CD4-positive, CD25-positive, alpha-beta regulatory T cell (primary cell): ENCODE measurements at places on chromosomes 7 and 10.
A peak's percentile ranks its signal among the peaks of the same experiment; 100 is the strongest.

DNA sequence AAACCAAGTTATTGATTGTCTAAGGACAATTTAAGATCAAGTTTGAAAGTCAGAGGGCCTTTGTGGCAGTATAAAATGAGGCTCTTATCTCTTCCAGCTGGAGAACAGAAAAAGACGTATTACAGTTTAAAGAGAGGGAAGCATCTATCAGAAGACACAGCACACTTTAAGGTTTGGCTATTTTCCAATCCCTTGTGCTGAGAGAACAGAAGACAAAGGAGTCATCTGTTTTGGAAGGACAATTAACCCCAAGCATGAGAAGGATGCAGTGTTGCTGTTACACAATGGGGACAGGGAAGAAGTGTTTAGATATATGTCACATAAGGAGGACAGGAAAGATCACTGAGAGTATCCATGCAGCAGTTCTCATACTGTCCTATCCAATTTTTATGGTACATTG is 1224.2 kb upstream of the SORCS1 start:
- DNase-seq = no peak

DNA sequence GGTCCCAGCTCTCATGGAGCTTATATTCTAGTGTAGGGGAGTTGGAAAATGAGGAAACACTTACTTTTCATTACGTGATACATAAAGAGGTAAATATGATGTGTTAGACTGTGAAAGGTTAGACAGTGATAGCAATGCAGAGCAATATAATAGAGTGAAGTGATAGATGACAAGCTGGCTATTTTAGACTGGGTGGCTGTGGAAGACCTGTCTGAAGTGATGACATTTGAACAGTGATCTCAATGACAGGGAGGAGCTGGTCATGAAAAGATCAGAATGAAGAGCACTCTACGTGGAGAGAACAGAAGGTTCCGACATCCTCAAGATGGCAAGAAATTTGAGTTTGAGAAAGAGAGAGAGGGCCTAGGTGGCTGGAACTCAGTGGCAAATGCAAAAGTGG is 118.9 kb upstream of the MKLN1 start:
- DNase-seq = no peak

- DNase-seq = no peak
Measured at GRCh38 chr10:113053091-113053490, 103.0 kb downstream of the TCF7L2 start.

- DNase-seq = no peak
Measured at GRCh38 chr7:99129001-99129400, 14.9 kb downstream of the SMURF1 start.

GRCh38 chr7:12475362-12476063 is 71.8 kb upstream of the VWDE start:
- no peak for DNase-seq

GRCh38 chr10:30510932-30511700 is 77.1 kb downstream of the MAP3K8 start:
- no peak for DNase-seq

DNA sequence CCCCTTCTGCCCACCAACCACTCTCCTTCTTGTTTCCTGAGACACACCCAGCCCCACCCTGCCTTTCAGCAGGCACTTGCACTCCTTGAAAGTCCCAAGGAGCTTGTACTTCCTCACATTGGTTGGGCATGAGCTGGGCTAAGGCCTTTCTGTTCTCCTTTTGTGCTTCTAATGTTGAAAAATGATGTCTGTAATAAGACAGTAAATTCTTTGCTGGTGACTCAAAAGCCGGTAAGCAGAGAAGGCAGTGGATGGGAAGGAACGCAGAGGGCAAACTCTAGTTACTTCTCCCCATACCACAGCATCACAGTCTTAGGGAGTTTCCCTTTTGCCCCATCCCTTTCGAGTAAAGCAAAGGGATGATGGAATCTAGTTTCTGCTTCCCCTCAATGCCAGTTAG is 185.6 kb downstream of the PLXNA4 start:
- DNase-seq = no peak

- DNase-seq = no peak
Measured at GRCh38 chr10:86732771-86733170, 23.6 kb upstream of the BMPR1A start.

GRCh38 chr10:10499839-10500238 is 517.8 kb upstream of the CELF2 start:
- DNase-seq = peak; percentile 4

DNA sequence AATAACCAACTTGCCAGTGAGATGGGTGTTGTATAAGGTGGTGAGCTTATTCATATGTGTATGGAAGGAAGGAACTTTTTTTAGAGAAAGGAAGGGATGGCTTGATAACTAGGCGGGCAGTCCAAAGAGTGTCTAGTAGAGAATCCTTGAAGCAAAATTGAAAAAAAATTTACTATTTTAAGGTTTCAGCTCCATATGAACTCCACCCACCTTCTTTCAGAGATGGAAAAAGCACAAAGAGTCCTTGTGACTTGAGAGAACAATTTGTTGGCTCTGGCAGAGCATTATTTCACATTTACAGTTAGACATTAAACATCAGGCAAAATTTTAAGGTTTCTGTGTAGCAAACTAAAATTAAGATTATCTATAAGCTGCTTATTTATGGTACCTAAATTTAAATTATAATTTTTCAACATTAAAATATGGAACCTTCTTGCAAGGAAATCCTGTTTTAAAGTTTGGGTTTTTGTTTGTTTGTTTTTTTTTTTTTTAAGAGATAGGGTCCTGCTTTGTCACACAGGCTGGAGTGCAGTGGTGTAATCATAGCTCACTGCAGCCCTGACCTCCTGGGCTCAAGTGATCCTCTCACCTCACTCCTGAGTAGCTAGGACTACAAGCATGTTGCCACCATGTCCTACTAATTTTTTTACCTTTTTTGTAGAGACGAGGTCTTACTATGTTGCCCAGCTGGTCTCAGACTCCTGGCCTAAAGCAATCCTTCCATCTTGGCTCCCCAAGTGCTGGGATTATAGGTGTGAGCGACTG is 12.2 kb downstream of the PTPN12 start:
- DNase-seq = no peak

- DNase-seq = no peak
Measured at GRCh38 chr7:92799446-92800211, 36.7 kb downstream of the CDK6 start.

DNA sequence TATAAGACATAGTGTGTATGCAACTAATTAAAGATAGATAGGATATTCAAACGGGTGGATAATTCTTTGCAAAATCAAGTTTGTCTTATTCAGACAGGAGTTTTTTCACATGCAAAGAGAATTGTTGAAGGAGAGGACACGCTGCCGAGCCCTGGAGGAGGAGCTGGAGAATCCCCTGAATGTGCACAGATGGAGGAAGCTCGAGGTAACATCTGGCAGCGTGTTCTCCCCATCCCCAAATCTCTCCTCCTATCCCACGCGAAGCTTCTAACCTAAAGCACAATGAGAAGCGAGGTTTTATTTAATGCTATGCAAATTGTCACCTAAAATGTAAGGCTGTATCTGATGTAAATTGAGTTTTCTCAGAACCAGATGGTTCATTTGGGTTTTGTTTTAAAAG is 50.0 kb downstream of the CFAP58 start:
- DNase-seq = no peak

DNA sequence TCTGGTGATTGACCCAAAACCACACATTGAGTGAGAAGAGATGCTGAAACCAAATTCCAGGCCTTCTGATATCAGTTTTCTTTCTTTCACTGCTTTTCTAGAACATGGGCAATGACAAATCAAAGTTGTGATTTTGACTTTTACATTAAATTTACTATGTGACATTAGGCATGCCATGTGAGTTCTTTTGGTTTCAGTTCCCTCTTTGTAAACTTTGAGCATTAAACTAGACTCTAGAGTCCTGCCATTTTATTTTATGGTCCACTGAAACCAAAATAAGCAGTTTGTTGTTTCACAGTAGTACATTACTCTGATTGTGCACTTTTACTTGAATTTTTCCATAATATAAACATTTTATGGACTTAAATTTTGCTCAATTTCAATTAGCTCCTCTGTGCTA is 381.1 kb upstream of the SEMA3D start:
- DNase-seq = no peak

DNA sequence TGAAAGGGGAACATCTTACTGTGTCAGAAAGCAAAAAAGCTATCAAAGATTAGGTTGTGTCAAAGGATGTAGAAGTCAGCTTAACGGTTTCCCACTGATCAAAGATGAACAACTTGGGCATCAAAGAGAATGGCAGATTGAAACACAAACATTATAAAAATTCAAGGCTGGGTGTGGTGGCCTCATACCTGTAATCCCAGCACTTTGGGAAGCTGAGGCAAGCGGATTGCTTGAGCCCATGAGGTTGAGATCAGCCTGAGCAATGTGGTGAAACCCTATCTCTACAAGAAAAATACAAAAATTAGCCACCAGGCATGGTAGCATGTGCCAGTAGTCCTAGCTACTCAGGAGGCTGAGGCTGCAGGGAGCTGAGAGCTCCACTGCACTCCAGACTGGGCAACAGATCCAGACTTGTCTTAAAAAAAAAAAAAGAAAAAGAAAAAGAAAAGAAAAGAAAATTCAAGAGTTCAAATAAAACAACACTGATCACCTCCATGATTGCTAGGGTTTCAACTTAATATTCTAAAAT is 34.5 kb downstream of the RTKN2 start:
- DNase-seq = peak; percentile 79

- DNase-seq = peak; percentile 46
Measured at GRCh38 chr7:149209518-149210269, 14.3 kb downstream of the ZNF282 start.

DNA sequence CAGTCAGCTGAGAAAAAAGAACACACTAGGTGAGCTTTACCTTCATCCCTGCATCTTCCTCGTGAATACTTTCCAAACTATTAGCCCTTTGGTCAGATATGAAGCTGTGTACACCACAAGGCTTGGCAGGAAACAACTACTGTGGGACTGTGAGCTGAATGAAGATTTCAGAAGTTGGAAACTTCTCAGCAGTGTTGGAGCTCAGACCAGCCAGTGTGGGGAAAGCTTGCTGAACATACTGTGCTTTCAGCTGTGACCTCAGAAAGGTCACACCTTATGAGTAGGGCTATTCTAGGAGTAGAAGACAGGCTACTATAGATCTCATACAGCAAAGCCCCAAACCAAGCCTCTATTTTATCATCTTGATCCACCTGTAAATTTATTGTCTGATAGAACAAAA is 123.6 kb downstream of the EXOC4 start:
- DNase-seq = no peak

GRCh38 chr10:28396331-28396730 is 93.5 kb upstream of the MPP7 start:
- DNase-seq = no peak

GRCh38 chr10:93462881-93463280 is 19.3 kb downstream of the MYOF start:
- peak; percentile 80 for DNase-seq

DNA sequence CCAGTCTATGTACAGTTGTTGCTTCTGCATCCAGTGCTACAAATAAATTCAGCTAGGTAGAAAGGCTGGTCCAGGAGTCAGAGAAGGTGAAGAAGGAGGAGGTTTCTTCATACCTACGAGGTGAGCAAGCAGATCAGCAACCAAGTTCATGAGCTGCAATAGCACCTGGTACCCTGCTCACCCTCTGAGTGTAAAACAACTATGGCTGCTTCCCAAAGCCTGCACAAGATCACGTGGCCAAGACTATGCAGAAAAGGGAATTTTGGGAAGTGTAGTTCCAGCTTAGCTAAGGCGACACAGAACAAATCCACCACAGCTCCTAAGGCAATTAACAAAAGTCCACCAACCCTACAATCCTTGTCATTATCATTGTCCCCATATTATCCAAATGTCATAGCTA is 95.9 kb upstream of the AUTS2 start:
- DNase-seq = no peak

DNA sequence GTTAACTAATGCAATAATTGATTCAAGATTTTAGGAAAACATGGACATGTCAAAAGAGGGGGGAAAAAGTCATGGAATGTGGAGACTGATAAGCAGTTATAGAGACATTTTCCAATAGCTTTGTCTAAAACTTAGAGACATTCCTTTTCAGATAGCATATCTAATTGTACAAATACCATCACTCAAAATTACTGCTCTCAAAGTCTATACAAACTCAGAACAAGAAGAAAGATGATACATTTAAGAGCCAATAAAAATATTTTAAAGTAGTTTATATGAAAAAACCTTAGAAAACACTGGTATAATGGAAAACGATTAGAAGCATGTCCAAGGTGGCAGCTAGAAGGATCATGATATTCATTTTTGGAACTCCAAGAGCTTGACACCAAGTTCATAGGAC is 146.5 kb downstream of the DOCK4 start:
- no peak for DNase-seq

GRCh38 chr10:32995751-32996150 is 37.7 kb upstream of the ITGB1 start:
- no peak for DNase-seq

DNA sequence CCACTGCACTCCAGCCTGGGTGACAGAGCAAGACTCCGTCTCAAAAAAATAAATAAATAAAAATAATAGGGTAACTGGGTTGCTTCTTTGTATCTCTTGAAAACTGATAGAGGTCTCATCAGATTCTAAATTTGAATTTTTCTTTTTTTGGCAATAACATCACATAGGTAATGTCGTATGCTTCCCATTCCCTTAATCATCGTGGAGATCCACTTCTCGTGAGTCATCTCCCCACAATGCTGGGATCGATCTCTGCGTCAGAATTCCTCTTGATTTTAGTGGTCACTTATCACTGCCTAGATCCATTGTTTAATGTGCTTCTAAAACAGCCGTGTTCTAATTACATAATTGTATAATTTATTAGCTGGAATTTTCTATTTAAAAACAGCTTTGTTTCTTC is 70.5 kb upstream of the DNAJB6 start:
- DNase-seq = no peak

GRCh38 chr10:69696073-69696731 is 66.2 kb downstream of the FAM241B start:
- DNase-seq = no peak

DNA sequence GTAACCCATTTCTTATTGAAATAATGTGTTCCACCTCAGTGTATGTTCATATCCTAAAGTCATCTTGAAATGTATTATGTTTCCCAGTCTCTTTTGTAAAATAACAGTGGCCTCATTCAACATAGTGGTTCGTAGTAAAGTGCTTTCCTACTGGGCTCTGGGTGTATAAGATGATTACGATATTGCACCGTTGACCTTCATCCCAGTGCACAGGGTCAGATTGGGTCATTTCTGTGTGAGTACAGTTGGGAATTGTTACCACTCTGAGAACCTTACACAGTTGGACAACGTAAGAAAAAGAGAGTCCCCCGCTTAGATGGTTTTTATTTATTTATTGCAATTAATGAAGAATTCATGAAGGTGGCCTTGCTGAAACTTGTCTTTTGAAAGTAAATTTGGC is 135.6 kb downstream of the CHN2 start:
- no peak for DNase-seq

GRCh38 chr7:37540917-37541316 is 92.3 kb upstream of the ELMO1 start:
- DNase-seq = no peak

- no peak for DNase-seq
Measured at GRCh38 chr7:151524331-151524730, 4.6 kb upstream of the RHEB start.

- no peak for DNase-seq
Measured at GRCh38 chr10:4847561-4848355, 21.8 kb downstream of the AKR1E2 start.
